H7 (cell line): ENCODE measurements at places on chromosomes 7 and 10.

GRCh38 chr10:5195727-5196374, 786 bp upstream of the AKR1C4 start:
- no peak for DNase-seq

DNA sequence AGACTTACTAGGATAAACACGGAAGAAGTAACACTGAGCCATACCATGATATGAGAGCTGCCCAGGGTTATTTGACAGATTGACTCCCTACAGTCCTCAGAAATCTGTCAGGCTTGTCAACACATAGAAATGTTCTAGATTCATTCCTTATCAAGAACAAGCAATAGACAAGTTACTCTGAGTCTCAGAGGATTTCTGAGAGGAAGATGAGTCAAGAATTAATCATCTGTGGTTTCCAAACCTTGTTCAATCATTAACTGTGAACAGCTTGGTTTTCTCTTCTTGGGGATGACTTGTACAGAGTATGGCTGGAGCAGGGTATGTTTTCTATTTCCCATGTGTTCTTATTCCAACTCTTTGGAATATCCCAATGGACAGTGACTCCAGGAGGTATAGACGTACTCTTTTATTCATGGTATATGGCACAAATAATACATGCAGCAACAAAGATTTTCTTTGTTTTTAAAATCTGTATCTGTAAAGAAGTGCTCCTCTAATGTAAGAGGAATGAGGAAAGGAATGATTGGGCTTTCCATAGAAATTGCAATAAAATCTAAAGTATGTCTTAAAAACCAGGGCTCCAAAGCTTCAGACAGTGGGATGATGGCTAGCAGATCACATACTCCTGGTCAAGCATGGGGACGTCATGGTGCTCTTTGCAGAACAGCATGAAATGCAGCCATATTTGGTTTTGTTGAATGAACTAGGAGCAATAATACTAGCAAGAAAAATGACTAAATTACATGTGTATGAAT, 11.9 kb upstream of the SFR1 start:
- no peak for DNase-seq

- DNase-seq = no peak
Observed at GRCh38 chr7:123689250-123689649, 33.6 kb downstream of the LMOD2 start.

DNA sequence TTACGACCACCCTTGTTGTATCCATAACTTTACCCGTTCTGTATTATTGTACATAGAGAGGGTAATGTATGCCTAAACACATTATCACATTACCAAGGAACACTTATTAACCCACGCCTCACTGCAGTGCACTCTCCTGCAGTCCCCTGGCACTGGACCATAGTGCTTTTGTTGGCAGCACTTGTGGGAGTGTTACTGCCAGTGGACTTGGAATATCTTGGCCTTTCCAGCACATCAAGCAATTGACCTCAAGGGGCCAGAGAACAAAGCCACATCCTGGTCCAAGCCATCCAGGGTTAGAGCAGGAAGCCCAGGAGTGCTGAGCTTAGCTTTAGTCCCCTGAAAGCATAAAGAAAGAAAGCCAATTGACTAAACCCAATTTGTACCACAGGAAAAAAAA, 304.2 kb downstream of the PCDH15 start:
- DNase-seq = no peak

GRCh38 chr7:54988516-54988915, 30.3 kb upstream of the EGFR start:
- DNase-seq = no peak

- no peak for DNase-seq
Observed at GRCh38 chr7:105776986-105777910, 99.2 kb downstream of the ATXN7L1 start.

DNA sequence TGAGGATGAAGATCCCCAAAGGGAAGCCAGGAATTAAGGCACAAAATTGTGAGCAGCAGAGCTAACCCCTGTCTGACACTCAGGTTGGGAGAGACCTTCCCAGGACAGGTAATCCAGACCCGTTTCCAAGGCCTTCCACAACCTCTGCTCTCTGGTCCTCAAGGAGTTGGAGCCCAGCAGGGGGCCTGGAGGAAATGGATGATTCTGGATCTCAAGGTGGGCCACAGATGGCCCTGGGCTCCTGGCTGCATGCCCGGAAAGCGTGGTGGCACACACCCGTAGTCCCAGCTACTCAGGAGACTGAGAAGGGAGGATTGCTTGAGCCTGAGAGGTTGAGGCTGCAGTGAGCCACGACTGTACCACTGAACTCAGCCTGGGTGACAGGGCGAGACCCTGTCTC, 42.3 kb downstream of the DPYSL4 start:
- DNase-seq = no peak

DNA sequence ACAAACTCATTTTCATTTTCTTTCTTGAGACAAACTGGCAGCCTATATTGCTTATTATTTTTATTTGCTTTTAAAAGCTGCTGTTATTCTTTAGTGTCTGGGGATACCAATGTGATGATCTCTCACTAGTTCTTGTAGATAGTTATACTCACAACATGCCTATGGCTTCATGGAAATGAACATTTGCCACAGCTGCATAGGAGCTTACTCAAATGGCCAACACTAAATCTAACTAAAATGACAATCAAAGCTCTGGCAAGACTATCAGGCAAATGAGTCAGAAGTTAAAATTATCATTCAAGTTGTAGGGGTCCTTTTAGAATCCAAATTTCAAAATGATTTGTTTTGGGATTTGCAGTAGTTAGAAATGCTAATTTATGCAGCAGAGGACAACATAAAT, 225.9 kb downstream of the ANK3 start:
- no peak for DNase-seq

DNA sequence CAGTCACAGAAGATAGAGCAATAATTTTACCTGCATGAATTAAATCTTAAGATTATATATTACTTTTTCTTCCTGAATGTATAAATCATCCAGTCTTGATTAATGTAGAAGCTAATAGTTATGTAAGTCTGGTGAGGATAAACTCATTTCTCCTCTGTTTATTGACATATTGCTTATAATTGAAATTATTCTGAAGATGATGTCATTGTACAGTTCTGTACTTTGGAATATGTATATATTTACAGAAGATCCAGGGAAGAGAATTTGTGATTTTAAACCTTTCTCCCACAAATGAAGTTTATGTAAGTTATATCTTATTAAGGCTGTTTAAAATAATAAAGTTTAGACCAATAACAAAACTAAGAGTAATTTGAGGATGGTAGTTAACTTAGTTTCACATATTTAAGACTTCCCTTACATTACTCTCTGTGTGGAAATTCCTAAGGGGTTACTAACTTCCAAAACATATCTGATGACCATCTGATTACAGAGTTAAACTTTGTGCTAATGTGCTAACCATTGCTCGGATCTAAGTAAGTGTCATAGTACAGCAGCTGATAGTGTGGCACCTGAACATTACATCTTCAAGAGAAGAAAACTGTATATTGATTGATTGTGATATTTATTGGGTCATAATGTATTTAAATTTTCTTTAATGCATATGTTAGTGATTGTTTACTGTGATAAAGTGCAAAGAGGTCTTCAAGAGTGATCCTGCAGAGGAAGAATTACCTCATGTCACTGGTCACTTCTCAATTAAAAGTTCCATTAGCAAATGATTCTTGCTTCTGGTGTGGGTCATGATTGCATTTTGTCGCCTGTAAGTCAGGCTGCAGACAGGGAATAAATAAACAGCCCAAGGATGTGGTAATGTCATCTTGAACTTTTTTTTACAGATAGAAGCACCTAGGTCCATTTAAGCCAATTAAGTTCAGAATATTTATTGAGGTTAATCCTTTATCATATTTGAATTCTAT, 96.9 kb downstream of the UBE3C start:
- DNase-seq = no peak

GRCh38 chr7:5797716-5798115, 16.3 kb upstream of the RNF216 start:
- DNase-seq = no peak

DNA sequence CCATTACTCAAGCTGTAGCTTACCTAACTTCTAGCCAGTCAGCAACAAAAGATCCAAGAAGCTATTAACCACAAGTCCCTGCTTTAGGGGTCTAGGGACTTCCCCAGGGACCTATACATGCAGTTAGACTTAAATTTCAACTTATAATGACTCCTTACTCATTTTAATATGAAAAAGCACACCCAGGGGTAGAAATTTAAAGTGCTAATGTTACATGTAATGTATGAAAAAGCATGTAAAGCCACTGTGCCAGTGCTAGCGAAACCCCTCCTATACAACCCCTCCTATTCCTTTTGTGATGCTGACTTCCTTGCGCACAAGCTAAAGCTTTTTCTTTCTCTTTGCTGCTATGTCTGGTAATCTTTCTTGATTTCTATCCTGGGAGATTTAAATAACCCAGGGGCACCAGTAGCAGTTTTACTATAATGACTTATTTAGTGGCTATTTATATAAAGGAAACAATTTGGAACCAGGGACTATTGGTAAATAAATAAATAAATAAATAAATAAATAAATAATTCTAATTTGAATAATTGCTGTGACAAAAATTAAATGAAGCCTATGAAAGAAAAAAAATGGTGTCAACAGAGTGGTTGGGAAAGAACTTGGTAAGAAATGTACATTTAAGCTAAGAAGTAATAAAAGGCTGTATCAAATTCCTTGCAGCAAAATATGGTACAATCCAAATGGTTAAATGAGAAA, 110.5 kb upstream of the MAGI2 start:
- DNase-seq = no peak

GRCh38 chr10:58615237-58615935, 102.7 kb downstream of the BICC1 start:
- no peak for DNase-seq

- peak; percentile 73 for DNase-seq
Observed at GRCh38 chr7:131106681-131107336, 220.9 kb upstream of the MKLN1 start.

DNA sequence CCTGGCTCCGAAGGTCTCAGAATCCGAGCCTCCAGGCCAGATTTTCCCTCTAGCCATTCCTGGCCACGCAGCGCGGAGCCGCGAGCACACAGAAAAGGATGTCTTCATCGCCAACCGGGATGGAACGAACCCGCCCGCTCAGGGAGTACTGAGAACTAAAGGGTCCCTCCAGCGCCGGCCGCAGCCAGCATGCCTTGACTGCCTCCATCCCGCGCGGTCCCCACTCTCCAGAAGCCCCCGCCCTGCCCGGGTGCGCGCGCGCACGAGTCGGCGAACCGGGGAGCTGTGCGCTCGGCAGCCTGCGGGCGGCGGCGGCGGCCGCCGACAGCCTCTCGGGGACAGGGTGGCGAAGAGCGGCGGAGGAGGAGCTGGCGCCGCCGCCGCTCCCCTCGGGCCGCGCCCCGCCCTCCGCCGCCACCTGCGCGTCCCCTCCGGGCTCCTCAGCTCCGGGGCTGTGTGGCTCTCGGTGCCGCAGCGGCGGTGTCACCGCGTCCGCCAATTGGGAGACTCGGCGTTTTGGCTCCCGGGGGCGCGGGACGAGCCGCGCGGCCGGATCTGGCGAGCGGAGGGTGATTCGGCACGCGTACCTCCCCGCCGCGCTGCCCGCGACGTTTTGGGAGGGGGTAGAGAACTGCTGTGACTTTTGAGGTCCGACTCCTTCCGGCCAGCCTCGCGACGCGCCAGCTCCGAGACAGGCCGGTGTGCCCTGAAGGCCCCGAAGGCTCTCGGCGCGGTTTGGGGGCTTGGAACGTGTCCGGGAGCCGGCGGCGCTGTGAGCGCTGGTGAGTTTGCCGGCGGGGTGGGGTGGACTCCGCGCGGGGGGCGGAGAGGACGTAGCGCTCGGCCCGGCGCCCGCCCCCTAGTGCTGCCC, 453 bp upstream of the GALNT17 start:
- DNase-seq = peak; percentile 96

- no peak for DNase-seq
Observed at GRCh38 chr10:104957178-104957841, 316.2 kb downstream of the SORCS3 start.

GRCh38 chr7:33632840-33633525, 272.4 kb upstream of the BMPER start:
- DNase-seq = no peak

- peak; percentile 61 for DNase-seq
Observed at GRCh38 chr10:33115738-33116719, 158.0 kb upstream of the ITGB1 start.

DNA sequence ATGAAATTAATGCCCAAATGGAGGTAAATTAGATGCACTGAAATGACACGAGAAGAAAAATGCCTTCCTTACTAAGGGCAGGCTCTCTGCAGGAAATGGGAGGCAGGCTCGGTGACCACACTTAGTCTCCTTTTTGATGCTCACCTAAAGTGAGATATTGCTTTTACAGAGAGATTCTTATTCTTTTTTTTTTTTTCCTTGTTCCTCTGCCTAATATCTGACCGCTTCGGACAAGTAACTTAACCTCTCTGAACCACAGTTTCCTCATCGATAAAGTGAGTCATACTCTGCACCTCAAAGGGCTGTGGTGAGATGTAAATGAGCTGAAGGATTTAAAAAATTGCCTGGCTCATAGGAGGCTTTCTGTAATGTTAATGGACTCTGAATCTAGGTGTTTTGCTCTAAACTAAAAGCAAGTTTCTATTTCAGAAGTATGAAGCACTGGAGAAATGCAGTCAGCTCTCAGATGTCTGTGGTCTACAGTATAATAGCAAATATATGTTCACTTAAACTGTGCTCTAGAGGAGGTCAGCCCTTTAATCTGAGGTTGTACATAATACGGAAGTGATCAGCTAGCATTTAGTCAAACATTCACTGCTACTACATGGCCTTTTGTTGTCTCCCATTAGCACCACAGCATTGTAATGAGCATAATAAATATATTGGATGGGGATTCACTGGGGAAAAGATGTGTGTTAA, 23.2 kb downstream of the NKX2-3 start:
- DNase-seq = no peak

DNA sequence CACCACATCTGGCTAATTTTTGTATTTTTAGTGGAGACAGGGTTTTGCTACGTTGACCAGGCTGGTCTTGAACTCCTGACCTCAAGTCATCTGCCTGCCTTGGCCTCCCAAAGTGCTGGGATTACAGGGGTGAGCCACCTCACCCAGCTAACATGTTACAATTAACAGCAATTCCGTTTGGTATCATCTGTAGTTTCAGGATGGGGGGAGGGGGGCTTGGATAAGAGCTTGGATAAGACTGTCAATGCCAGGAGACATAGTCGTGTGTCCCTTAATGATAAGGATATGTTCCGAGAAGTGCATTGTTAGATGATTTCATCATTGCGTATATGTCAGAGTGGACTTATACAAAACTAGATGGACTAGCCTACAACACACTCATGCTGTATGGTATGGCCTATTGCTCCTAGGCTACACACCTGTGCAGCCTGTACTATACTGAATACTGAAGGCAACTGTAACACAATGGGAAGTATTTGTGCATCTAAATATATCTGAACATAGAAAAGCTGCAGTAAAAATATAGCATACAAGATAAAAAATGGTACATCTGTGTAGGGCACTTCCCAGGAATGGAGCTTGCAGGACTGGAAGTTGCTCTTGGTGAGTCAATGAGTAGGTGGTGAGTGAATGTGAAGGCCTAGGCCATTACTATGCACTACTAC, 103.9 kb upstream of the TNS3 start:
- DNase-seq = no peak

DNA sequence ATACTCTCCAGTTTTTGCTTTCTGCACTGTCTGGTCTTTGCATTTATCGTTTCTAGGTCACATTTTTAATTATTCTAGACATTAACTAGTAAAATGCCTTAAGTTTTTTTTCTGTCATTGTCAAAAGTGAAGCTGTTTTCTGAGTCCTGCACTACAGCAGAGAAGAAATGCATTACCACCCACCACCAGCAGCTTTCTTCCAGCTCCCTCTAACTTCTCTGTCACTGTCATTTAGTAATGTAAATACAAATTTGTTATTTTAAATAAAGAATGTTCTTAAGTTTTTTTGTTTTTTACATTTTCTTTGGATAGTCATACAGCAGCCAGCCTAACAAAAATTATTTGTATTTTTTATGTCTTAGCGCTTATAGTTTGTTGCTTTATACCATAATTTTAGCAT, 18.8 kb downstream of the PTPRZ1 start:
- no peak for DNase-seq

- DNase-seq = no peak
Observed at GRCh38 chr10:73136627-73137026, 26.4 kb downstream of the NUDT13 start.
